ENCODE measurements at places on chromosomes 5 and 9.

GRCh38 chr5:59864718-59865117 lies 28.8 kb downstream of the PDE4D start:
- no peak for DNase-seq

GRCh38 chr9:72827950-72828731 lies 124.7 kb downstream of the ALDH1A1 start:
- DNase-seq = no peak

GRCh38 chr5:17261075-17261474 lies 43.6 kb downstream of the BASP1 start:
- DNase-seq = no peak

GRCh38 chr9:78000221-78000620 lies 31.4 kb downstream of the GNAQ start:
- DNase-seq = no peak

- DNase-seq = no peak
Observed at GRCh38 chr5:6553972-6554371, 78.9 kb downstream of the NSUN2 start.

- no peak for DNase-seq
Observed at GRCh38 chr9:115598751-115599150, 480.8 kb upstream of the TNC start.

DNA sequence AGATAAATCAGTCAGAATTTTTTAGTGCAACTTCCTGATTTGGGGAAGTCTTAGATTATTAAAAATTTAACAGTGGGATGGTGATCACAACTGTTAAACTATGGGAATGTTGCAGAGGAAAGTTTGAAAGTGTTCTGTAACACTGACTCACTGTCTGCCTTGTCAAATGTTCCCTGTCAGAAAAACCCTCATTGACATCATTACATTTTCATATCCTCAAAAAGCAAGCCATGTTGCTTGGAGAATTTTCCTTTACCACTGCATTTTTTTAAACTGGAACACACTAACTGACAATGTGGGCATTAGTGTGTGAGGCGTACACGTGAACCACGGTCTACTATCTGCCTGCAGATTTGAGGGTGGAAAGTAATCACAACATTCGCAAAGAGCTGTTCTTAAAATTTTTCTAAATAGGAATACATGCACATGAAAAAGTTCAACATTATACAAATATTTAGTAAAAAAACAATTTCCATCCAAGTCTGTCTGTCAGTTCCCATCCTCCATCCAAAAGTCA lies 28.6 kb upstream of the IL7R start:
- DNase-seq = no peak

DNA sequence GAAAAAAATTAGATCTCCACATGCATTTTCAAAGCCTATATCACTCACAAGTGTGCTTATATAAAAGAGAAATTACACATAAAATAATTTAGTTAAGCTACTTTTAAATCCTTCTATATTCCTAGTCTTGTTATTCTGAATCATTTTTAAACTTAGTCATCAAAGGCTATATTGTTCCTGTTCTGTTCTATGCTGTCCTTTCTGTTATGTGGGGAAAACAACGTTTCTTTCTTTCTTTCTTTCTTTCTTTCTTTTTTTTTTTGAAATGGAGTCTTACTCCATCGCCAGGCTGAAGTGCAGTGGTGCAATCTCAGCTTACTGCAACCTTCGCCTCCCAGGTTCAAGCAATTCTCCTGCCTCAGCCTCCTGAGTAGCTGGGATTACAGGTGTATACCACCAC lies 389.2 kb upstream of the FTMT start:
- DNase-seq = no peak
